ENCODE measurements at places on chromosomes 2 and 18.

- no peak for DNase-seq
Observed at GRCh38 chr2:20526708-20527107, 79.8 kb downstream of the RHOB start.

DNA sequence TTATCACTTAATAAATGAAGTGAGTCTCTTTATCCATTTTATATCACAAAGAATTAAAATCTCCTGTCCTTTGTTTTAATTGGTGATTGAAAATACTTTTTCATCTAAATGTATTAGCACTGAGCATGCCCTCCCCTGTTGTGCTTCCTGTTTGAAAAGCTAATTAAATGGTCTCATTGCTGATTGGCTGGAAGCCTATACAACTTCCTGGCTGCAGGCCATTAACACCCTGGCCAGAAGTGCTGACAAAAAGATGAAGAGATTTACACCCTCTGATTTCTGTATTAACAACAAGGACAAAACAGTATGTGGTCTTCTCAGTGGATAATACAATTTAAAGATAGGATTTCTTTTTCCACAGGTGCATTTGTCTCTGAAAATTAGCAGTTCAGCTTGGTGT, 548.0 kb downstream of the DCC start:
- no peak for DNase-seq

DNA sequence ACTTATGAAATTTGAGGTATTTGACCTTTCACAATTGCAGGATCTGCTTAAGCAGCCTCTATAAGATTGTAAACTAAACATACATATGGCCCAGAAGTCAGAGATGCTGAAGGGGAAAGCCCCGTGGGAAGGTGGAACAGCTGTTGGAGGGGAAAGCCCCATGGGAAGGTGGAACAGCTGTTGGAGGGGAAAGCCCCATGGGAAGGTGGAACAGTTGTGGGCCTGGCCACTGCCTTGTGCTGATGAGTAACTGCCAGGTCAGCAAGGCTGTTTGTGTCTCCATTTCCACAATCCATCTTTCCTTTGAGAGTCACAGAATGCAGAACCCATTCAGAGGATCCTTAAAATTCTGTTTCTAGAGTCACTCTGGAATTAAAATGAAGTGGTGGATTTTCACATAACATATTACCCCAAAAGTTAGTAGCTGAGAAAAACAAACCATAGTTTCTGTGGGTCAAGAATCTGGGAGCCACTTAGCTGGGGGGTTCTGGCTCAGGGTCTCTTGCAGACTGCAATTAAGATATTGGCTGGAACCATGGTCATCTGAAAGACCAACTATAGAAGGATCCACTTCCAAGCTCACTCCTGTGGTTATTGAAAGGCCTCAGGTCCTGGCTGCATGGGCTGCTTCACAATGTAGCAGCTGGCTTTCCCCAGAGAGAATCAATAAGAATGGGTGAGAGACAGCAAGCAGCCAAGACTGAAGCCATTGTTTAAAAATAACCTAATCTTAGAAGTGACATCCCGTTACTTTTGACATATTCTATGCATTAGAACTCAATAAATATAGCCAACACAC, 86.6 kb upstream of the CAVIN2 start:
- no peak for DNase-seq

DNA sequence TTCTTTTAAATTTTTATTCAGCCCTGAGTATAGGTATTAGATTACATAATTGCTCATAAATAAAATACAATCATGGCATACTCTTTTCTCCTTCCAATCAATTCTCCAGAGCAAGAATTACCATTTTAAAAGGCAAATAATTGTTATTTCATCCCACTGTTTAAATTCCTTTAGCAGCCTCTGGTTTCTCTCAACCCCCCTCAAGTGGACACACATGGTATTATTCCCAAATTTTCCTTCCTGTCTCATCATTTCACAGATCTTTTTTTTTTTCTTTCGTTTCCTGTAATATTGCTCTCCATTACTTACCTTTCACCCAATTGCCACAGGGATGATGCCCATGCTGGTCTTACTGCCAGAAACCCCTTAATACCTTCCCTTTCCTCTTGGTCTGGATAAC, 385.2 kb downstream of the RIT2 start:
- no peak for DNase-seq

GRCh38 chr18:76957384-76958355, 135.3 kb downstream of the ZNF236 start:
- DNase-seq: no peak

- DNase-seq: no peak
Observed at GRCh38 chr18:57544936-57545660, 41.4 kb downstream of the FECH start.

- no peak for DNase-seq
Observed at GRCh38 chr2:186558512-186559276, 31.2 kb upstream of the ITGAV start.

DNA sequence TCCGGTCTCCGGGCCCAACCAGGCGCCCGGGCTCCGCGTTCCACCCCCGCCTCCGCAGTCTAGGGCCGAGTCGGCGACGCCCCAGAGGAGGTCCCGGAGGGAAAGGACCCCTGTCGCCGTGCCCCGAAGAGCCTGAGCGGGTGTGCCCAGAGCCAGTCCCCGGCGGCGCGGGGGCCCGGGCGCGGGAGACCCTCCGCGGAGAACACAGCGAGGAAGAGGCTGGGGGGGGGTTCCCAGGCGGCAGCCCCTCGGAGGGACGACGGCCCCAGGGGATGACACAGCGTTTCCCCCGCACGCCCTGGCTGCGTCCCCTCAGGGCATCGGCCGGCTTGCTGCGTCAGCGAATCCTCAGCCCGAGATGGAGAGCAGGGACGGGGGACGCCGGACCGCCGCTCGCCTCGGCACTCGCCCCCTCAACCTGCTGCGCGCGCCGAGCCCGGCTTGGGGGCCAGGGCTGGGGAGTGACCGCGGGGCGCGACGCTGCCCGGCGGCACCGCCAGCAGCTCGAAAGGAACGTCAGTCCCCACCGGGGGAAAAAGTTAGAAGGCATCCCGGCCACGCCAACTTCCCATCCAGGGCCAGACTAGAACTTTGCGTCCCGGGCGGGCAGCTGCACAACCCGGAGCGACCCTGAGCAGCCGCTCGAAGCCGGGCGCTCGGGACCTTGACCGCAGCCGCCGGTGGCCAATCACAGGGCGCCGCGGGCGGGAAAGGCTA, 711 bp downstream of the SFXN5 start:
- peak; percentile 82 for DNase-seq

- DNase-seq: no peak
Observed at GRCh38 chr2:31534636-31535035, 46.1 kb downstream of the SRD5A2 start.

- DNase-seq: no peak
Observed at GRCh38 chr2:25400576-25401216, 59.0 kb upstream of the DNMT3A start.

GRCh38 chr2:124317628-124318027, 292.5 kb downstream of the CNTNAP5 start:
- DNase-seq: no peak

- no peak for DNase-seq
Observed at GRCh38 chr2:172702451-172702850, 33.2 kb upstream of the RAPGEF4 start.

GRCh38 chr2:224775647-224776046, 59.5 kb upstream of the CCDC195 start:
- no peak for DNase-seq

DNA sequence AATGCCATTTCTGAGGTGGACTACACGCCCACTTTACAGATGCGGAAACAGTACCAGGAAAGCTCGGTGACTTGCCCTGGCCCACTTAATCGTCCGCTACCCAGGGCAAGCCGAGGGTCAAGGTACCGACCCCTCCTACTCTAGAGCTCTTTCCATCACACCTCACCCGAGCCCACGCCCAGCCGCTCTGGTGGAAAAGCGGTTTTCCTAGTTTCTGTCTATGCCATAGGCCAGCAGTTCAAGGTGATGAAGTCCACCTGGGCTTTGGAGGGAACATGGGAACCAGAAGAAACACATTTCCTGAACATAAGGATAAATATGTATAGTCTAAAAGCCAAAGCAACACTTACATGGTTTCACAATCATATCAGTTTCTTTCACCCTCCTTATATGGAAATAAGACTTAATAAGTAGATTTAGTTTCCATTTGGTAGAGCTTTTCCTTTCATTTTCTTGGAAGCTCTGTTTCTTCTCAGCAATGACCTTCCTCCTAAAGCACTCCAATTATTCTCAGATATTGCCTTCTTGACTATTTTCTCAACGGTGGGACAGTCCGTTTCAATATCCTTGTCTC, 567 bp downstream of the VWA3B start:
- DNase-seq: no peak

DNA sequence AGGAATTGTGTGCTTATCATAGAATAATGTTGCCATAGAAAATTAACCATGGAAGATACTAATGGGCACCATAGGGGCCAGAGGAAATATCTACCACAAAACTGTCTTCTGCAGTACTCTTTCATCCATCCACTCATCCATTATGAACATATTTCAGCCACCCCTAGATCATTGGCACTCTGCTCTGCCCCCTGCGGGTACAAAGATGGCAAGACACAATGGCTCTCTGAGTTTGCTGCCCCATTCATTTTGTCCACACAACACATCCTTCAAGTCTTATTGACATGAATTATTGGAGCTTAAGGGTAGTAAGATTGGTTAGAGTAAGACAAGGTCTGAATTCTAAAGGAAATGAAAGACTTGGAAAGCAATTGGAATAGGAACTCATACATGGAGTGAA, 1224.7 kb upstream of the CELF4 start:
- DNase-seq: no peak

GRCh38 chr2:197913084-197913483, 108.7 kb downstream of the PLCL1 start:
- DNase-seq: no peak

DNA sequence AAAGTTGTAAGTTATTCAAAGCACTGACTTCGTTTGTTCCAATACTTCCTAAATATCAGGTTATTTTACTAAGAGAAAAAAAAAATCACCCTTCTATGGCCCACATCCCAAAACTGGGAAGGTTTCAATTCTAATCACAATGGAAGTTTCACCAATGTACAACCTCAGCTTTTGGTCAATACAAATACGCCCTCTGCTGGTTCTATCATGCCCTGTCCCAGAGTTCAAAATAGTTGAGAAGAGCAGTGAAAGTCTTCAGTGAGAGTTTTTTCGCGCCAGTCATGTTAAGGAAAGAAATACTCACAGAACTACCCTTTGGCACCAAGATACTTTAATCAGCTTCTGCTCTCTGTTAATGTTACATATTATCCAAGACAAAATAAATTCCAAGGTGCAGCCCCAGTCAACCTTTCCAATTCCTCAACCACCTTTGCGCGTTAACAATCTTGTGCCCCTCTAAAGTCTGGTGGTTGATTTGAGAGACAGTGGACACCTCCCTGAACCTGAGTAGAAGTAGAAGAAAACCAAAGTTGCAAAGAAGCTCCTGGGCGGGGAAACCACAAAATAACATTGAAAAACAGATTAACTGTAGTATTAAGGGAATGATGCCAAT, 59.9 kb downstream of the SUMO1 start:
- no peak for DNase-seq

DNA sequence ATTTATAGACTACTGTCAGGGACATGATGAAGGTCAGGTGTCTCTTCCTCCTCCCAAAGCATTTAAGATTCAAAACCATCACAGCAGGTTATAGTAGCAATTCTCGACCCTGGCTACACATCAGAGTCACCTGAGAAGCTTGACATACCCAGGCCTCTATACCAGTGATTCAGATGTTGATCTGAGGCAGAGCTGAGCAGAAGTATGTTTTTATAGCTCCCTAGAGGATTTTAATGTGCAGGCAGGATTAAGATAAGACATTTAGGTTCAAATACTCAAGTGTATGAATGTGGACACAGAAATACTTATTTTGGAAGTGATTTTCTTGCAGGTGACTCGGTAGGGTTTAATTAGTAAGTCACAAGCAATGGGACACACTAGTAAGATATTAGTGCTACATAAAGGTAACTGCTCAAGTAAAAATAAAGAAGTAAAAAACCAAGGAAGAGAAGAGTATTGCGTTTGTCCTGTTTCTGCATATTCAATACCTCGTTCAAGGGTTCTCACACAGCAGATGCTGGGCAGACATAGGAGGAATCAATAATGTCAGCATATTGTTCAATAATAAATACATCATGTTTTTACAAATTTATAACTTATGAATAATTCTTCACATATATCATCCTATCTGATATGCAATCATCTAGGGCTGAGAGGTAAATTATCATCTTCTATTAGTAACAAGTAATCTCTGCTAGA, 7.0 kb downstream of the GCFC2 start:
- DNase-seq: no peak

All from smooth muscle cell of the brain vasculature (primary cell).